Activated naive CD8-positive, alpha-beta T cell treated with anti-CD3 and anti-CD28 coated beads, Interleukin-2, amount 10 ng/mL, durations not matched to agents 7 days and 5 days (primary cell): ENCODE measurements at places on chromosomes 11 and 22.

- no peak for DNase-seq
Measured at GRCh38 chr11:77375107-77375506, 73.6 kb upstream of the GDPD4 start.

GRCh38 chr11:12392672-12393071, 15.3 kb downstream of the PARVA start:
- no peak for DNase-seq

DNA sequence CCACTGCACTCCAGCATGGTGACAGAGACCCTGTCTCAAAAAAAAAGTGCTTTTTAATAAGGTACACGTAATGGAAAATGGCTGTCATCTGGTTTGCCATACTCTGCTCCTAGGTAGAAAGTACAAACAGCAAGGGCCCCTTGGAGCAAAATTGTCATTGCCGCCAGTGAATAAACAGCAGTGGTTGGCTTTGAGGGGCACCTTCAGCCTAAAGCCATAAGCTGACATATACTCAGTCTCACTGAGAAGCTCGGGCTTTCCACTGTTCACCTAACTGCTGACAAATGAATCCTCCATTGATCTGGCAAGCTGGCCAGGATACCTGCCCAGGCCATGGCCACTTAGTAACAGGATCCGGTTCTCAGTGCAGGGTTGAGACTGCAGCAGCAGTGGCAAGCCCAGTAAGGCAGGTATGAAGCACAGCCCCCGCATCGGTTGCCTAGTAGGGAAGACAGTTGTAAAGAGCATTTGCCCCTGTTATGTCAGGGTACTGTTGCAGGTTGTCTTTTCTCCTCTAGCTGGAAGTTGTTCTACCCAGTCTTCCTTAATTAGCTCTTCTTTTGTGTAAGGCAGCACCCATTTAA, 38.8 kb downstream of the MARK2 start:
- DNase-seq = no peak

DNA sequence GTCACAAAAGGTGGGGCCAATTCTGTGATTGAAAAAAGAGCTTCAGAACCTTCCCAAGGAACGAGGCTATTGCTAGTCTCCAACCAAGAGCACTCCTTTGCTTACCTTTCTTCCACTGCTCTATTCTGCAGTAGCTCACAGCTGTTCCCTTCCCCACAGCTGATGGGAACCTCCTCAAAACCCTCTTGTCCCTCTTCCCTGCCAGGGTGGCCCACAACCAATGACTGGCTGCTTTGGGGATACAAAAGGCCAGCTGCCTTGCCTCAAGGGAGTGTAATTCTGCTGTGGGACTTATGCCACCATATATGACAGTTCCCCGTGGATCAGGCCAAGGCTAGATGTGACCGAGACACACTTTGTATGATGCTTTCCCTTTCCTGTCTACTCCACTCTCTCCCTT, 15.0 kb downstream of the KCNE3 start:
- DNase-seq = no peak

DNA sequence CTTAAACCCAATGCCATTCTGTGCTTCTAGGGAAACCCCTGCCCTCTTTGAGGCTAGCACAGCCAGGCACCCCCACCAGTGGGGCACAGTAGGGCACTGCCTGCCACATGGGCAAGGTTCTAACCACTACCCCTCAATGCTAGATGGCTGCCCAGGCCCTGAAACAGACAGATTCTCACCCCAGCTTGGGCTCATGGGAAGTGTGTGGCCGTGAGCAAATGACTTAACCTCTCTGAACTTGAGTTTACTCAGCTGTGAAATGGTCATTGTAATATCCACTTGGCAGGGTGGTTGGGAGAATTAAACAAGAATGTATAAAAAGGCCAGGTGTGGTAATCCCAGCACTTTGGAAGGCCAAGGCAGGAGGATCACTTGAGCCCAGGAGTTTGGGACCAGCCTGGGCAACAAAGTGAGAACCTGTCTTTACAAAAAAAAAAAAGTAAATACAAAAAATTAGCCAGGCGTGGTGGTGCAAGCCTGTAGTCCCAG, 22.4 kb downstream of the C22orf23 start:
- no peak for DNase-seq

DNA sequence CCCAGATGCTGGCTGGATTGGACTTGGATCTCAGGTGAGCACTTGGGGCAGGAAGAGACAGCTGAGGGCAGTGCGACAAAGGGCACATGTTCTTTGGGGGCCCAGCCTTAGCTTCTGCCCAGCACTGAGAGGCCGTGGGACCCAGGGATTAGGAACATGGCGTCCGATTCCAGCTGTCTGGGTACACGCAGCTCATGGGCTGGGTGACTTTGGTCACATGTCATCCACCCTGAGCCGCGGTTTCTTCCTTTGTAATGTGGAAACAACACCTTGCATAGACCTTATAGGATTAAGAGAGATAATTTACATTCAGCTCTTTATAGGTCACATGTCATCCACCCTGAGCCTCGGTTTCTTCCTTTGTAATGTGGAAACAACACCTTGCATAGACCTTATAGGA, 39.8 kb downstream of the MYO18B start:
- no peak for DNase-seq

GRCh38 chr11:118621071-118621783, 13.8 kb downstream of the PHLDB1 start:
- peak; percentile 57 for DNase-seq

- DNase-seq = no peak
Measured at GRCh38 chr11:129910360-129910759, 15.0 kb upstream of the NFRKB start.

- no peak for DNase-seq
Measured at GRCh38 chr11:74320538-74320937, 9.1 kb upstream of the P4HA3 start.

GRCh38 chr22:19663286-19663815, 51.0 kb upstream of the SEPTIN5 start:
- DNase-seq = no peak

DNA sequence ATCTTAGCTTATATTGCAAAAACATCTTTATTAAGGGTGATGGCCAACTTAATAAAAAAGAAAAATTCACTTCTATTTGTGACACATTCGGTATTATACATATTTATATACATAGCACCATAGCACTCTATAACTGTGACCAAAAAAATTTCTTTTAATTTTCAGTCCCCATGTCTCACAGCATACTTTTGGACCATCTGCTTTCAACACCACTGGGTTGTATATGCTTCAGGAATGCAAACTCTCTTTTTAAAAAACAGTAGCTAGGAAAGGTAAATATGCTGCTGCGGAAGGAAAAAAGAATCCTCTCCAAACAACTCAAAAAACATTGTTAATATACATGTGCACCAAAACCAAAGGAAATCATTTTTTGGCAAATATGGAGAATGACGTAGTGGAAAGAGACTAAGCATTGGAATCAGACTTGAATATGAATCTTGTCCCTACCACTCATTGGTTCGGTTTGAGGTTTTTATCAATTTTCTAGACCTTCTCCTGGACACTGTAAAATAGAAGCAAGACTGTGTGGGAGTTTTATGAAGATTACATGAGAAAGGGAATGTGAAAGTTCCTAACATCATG, 227.9 kb downstream of the BLID start:
- no peak for DNase-seq

DNA sequence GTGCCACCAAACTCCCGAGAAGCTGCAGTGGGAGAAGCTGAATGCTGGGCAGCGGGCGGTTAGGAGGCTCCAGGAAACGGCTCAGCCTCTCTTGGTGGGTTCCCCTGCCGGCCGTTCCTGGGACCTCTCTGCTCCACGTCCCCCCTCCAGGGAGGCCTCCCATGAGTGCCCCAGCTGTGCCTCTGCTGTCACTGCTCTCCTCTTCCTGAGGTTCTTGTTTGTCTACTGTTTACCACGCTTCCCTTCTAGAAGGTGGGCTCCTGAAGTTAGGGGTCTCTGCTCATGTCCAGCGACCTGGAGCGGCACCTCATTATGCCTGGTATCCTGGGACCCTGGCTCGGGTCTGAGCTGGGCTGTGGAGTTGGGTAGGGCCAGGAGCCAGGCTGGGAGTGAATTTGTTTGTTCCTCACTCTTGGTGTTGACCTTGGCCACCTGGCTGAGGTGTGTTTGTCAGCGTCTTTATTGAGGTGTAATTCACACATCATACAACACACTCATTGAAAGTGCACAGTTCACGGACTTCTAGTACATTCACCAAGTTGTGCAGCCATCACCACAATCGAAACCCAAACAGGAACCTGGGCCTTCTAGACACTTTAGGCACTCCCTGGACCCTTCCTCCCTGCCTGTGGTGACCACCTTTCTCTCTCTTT, 37.8 kb upstream of the GRAMD4 start:
- no peak for DNase-seq

GRCh38 chr11:120914601-120915000, 109.3 kb upstream of the TBCEL start:
- no peak for DNase-seq

- DNase-seq = no peak
Measured at GRCh38 chr11:119714590-119714989, 14.4 kb downstream of the NECTIN1 start.

DNA sequence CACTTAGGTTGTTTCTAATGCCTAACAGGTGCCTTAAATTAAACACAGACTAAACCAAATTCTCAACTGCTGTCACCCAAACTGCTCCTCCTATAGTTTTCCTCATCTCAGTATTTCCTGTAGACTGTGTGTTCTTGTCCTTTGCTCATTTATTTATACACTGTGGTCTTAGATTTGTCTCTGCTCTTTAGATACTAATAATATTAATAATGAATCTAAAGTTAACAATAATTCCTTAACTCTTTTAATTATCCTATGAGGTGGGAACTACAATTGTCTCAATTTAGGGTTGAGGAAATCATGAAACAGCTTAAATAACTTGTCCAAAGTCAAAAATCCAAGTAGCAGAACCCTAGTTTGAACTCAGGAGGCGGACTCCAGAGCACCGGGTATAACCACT, 43.9 kb upstream of the YPEL1 start:
- no peak for DNase-seq

GRCh38 chr11:2569321-2569721, 124.5 kb downstream of the KCNQ1 start:
- no peak for DNase-seq

GRCh38 chr11:115067900-115068530, 389.7 kb downstream of the NXPE2 start:
- DNase-seq = no peak

GRCh38 chr11:71247551-71248250, 4.7 kb downstream of the SHANK2 start:
- DNase-seq = no peak
